ENCODE measurements at places on chromosomes 5 and 9.

GRCh38 chr5:151097061-151097460, 16.2 kb upstream of the TNIP1 start:
- no peak for DNase-seq

DNA sequence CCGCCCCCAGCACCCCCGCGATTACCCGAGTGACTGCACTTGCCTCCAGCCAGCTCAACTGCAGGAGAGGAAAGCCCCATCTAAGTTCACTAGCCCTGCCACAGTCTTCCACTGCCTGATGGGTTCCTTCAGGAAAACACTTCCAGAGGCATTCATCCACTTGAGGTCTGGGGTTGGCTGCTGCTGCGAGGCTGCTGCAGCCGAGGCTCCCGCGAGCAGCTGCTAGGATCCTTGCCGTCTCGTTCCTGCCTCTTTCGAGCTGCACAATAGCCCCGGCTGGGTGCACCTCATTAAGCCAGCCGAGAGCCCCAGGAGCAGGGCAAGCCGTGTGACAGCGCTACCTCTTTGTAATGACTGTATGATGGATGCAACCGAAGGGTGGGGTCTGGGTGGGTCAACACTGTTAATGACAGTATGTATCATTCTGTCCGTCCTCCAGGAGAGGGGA, 24.2 kb upstream of the ELAVL2 start:
- no peak for DNase-seq

DNA sequence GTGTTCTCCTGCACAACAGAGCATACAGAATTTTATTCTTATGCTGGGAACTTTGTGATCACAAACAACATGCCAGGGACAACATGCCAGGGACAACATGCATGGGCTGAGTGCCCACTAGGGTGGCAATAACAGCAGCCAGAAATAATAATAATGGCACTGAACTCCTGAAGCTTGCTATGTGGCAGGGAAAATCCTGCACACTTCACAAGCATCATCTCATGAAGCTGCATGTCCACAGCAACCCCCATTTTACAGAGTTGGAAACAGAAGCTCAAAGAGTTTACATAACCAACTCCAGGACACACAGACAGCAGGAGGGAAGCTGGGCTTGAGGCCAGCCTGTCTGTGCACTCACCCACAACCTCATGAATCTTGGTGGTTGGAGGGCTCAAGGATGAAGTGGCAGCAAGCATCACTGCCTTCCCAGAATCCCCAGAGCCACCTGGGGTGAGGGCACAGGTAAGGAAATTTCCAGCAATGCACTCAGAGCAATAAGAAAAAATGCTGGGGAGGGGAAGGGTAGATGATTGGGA, 111.4 kb downstream of the GABBR2 start:
- no peak for DNase-seq

- DNase-seq = peak; percentile 63
Observed at GRCh38 chr5:96601715-96602244, 60.4 kb upstream of the CAST start.

GRCh38 chr9:38112456-38112855, 43.4 kb upstream of the SHB start:
- no peak for DNase-seq

DNA sequence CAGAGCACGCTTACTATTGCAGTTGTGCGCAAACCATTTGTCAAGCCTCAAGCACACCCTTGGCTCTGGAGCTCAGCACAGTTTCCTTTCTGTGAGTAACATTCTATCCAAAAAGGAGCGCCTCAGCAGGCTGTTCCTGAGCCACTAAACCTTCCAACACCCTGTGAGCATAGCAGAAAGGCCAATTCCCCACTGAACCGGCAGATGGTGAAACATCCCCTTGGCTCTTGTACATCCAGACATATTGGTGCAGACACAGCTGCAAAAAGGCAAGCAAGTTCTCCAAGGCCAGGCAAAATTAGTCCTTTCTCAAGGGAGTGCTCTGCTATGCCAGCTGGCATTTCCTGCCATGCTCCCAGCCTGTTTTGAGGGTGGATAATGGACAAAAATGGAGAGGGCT, 44.1 kb upstream of the CEMIP2 start:
- peak; percentile 76 for DNase-seq

- DNase-seq = no peak
Observed at GRCh38 chr5:35822511-35822910, 34.2 kb upstream of the IL7R start.

- DNase-seq = no peak
Observed at GRCh38 chr5:8644377-8644776, 775.4 kb downstream of the MTRR start.

DNA sequence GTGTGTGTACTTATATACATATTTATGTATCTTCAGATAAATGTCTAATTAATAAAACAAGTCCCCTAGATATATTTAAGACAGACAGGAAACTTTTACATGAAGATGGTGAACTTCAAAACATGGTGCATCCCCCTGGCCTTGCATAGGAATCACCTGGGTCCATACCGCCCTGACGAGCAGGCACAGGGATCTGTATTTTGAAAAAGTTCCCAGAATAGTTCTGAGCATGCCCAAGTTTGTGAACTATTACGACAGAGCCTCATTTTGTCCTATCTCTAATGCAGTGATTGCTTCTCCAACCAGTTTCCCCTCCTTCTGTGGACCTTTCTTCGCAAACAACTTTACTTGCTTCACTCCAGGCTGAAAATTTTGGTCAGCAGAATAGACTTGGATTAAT, 98.1 kb downstream of the APBA1 start:
- DNase-seq = no peak

DNA sequence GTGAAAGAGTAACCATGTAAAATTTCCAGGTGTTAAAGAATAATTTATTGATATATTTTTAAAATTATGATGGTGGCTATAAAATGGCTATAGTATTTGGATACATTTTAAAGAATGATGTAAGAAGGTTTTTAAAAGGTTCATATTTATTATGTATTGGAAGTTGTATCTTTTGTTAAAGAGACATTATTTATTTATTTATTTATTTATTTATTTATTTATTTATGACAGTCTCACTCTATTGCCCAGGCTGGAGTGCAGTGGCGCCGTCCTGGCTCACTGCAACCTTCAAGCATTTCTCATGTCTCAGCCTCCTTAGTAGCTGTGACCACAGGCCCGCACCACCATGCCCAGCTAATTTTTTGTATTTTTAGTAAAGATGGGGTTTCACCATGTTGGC, 89.5 kb upstream of the LHFPL2 start:
- no peak for DNase-seq

GRCh38 chr9:7974335-7974960, 174.9 kb upstream of the DMAC1 start:
- no peak for DNase-seq

- DNase-seq = no peak
Observed at GRCh38 chr5:107801061-107801460, 130.3 kb upstream of the EFNA5 start.

DNA sequence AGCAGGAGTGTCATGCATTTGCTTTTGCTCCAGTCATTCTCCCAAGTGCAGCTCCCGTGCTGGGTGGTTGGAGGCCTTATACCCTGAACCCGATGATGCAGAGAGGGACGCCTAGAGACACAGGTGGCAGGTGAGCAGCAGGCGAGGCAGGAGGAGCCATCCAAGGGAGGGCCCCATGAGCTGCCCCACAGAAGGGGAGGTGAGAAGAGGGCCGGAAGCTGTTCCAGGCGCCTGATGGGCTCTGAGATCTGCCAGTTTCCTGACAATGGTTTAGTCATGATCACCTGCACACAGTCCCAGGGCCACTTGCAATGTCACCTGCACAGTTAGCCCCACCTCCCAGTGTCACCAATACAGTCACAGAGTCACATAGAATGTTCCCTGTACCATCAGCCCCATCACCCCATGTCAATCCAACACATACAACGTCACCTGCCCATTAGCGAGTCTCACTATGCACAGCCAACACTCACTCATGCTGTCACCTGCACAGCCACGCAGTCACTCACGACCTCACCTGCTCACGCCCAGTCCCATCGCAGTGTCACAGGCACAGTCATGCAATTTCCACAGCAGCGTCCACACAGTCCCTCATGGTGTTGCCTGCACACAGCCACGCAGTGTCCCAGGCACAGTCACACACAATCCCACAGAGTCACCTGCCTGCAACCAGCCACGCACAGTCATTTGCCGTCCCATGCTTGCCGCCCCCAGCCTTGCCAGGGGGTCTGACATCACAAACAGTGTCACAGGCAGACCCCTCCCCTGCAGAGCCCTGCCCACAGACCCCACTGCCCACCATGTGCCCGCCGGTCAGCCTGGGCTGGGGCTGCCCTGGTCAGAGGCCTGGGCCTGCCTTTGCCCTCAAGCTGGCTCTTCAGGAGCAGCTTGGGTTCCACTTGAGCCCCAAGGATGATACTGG, 113.4 kb downstream of the LHX2 start:
- DNase-seq = no peak

- DNase-seq = no peak
Observed at GRCh38 chr9:116873937-116874914, 187.1 kb downstream of the TRIM32 start.

Measured in AG10803 (cell line).